Left ventricle myocardium superior (tissue), 1 donor: ENCODE measurements at places on chromosomes 7 and 10. TPM values are rescaled to one million over a fixed set of nuclear protein-coding genes. Genes with fewer than 3 reads are reported as not detected.

- no peak for DNase-seq
Measured at GRCh38 chr10:98748298-98748697, 301.6 kb upstream of the HPS1 start.

DNA sequence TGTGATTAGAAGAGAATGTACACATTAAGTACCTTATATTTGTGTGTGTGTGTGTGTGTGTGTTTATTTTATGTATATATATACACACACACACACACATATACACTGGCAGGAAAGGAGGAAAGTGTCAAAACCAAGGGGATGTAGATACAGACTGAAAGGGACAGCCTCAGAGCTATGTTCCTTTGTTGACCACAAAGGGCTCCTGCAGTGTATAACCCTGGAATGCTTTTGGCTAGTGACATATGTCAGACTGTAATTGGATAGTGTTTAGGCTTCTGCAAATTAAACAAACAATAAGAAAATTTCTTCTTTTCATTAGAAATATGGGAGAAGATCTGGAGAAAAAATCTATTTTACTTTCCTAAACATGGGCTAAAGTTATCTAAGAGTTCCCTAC is 15.9 kb downstream of the GBF1 start:
- no peak for DNase-seq

DNA sequence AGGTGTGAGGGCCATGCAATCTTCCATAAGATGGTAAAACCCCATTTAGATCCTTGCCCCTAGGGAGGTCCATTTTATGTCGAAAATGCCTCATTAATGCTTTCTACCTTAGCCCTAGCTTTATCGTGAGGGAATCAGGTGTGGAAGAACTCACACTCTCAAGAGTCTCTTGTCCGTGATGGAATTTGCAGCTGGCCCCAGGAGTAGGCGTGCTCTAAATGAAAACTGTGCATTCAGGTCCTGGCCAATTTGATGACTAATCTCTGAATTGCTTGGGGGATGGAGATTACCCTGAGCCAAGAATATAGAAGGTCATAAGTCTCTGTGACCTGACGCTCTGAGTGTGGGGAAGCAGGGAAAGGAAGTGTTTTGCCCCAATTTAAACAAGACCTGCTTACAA is 6.6 kb downstream of the C10orf90 start:
- no peak for DNase-seq

DNA sequence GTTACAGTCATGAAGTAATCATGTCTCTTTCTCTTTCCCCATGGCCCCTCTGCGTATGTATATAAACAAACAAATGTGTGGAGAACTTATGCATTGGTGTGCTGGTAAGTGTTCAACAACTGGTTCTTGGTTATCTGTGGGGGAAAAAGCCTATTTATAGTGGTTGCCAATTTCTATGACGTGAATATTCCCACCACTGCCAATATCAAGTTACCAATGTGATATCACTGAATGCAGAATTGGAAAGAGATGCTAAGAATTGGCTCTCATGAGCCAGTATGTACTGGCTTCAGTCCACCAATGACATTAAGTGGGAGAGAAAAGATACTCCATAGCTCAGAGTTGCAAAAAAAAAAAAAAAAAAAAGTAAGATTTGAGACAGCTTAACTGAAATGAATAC is 399.7 kb downstream of the REEP3 start:
- no peak for DNase-seq

DNA sequence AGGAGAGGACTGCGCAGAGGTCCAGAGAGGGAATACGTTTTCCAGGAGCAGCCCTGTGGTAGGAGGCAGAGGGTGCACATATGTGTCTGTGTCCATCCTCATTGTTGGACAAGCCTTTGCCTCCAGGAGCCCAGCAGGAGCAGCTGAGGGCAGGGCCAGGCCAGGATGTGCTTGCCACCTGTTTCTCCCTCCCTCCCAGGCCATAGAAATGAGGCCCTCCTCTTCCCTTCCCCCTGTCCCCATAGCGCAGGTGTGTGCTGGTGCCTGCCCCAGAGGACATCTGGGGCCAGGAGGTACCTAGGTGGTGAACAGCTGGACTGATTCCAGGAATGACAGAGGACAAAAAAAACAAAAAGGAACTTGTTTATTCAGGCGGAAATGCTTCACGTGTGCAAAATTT is 10.5 kb upstream of the CXCL12 start:
- DNase-seq: no peak

- no peak for DNase-seq
Measured at GRCh38 chr7:55056577-55057480, 38.0 kb downstream of the EGFR start.

DNA sequence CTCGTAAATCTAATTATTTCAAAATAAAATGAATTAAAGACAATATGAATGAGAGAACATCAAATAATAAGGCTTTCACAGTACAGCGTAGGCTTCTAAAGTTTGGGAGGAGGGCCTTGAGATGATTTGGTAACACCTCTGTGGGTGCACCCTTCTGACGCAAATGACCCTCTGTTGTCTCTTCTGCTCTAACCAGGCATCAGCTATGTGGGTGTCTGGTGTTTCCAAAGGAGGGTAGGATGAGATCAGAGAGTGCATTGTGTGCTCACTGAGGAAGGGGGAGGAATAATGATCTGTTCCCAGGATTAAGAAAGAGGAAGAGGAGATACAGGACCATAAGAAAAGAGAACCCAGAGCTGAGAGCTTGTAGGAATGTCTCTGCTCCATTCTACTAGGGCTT is 420.4 kb downstream of the SDK1 start:
- no peak for DNase-seq

DNA sequence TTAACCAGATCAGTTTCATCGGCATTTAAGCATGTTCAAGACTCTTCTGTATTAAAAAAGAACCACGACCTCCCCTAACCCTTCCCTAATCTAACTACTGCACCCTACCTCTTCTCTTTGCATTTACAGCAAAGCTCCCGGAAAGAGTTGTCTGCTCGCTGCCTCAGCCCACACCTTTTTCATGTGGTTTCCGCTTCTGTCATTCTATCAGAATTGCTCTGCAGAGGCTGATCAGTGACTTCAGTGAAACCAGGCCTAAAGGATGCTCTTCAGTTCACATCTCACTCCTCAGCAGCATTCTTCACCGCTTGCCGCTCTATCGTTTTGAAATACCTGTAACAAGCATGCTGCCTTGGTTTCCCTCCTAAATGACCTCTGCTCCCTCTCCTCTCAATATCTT is 160.9 kb downstream of the SDK1 start:
- DNase-seq: no peak

- peak; percentile 49 for DNase-seq
Measured at GRCh38 chr10:73937333-73938043, 26.6 kb downstream of the PLAU start.

DNA sequence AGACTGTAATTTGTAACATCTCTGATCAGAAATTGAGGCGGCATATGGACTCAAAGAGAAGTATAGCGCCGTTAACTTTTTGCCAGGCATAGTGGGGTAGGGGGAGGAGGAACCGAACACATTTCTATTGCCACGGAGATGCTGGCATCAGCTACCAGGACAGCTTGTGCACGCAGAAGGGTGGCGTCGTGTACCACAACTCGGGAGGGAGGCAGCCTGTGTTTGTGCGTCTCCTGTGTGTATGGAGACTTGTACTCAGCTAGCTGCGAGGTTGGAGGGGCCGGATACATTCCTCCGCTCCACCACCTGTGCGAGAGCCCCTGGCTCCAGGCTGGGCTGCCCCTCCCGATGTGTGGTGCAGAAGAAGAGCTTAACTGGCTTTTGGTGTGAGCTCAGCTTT is 634.8 kb downstream of the TYW1 start:
- no peak for DNase-seq

DNA sequence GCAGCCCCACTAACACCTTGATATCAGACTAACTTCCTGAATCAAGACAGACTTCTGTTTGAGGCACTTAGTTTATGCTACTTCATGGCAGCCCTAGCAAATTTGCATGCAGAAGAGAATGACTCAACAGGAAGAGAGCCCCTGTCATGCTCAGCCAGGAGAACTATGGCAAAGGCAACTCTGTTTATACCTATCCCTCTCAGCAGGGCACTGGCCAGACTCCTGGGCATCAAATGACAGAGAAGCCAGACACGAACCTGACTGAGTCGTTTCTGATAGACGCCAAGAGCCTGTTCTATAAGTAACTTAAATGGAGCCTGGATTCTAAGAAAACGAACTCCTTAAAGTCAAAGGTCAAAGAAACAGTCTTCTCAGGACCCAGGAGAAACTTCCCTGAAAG is 50.9 kb upstream of the UNC5B start:
- no peak for DNase-seq

The CASP7 gene
- 15.5 TPM for total RNA-seq

The KIF20B gene
- total RNA-seq: 3.7 TPM
